ENCODE measurements at places on chromosomes 1 and 21.

GRCh38 chr1:153312570-153313186 is at the start of gene PGLYRP3:
PGLYRP3 (minus strand) TSS chr1:153312952; CDS start chr1:153310665, 2,287 bp downstream.
- DNase-seq = no peak

DNA sequence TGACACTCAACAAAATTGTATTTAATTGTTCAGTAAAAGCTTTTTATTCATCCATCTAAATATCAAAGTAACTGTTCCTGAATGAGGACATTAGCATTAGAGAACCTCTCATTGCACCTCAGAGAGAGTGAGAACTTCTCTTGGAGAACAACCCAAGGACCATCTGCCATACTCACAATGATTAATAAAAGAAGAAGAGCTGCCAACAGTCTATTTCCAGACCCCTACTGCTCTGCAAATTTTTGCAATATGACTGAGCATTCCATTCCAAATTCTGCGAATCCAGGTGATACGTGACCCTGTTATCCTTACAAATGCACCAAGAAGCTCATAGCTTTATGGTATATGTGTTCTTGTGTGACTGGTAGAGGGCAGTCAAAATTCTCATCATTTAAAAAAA is 422.5 kb downstream of the NEGR1 start:
- no peak for DNase-seq

GRCh38 chr1:180267761-180268555 is 37.9 kb downstream of the LHX4 start:
- DNase-seq = no peak

DNA sequence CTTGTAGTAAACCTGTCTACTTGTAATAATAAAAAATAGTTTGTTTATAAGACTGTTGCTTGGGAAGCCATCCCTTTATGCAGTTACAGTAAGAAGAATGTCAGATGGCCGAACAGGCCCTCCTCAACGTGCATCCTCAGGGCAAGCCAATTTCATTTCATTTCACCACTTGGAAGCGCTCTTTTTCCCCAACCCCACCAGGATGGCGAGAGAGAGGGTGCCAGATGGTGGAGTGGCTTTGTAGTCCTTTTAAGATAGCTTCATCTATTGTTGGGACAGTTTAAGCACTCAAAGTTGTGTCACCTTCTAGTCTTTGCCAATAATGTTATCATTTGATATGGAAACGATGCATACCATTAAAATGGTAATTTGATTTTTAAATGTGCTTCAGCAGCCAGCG is 356.3 kb upstream of the CAMK1G start:
- no peak for DNase-seq

GRCh38 chr1:35264871-35265270 is 3.6 kb upstream of the ZMYM4 start:
- DNase-seq = peak; percentile 42

DNA sequence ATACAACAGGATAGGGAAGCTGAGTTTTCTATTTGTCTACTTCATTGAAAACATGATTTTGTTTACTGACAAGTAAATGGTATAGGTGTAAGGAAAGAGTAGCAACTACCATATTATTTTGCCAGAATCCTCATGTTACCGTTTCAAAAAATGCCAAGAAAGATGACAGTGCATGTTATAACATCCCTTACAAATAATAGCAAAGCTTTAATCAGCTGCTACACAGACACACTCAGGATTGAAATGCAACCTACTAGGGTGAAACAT is 331.5 kb downstream of the CHRM3 start:
- DNase-seq = no peak

- DNase-seq = no peak
Measured at GRCh38 chr1:155961937-155962336, 16.4 kb downstream of the ARHGEF2 start.

DNA sequence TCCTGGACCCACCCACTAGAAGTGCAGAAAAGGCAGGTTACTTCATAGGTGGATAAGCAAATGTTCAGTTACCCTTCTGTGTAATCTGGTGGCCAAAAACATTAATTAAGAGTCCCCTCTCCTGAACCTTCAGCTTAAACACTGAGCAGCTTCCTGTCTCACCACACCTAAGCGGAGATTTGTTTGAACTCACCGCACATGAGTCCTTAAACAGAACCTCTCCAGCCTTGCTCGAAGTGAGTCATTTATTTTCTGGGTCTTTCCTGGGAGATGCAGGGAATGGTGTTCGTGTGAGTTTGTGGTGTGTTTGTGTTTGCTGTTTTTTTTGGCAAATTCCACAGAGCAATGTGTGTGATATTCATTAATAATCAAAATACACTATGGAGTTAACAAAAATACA is 7.6 kb upstream of the FNBP1L start:
- DNase-seq = no peak

- DNase-seq = no peak
Measured at GRCh38 chr1:19449454-19450228, 35.7 kb downstream of the CAPZB start.

- DNase-seq = no peak
Measured at GRCh38 chr1:12601700-12602658, 16.0 kb downstream of the DHRS3 start.

GRCh38 chr1:71589005-71589404 is 508.2 kb upstream of the ZRANB2 start:
- no peak for DNase-seq

DNA sequence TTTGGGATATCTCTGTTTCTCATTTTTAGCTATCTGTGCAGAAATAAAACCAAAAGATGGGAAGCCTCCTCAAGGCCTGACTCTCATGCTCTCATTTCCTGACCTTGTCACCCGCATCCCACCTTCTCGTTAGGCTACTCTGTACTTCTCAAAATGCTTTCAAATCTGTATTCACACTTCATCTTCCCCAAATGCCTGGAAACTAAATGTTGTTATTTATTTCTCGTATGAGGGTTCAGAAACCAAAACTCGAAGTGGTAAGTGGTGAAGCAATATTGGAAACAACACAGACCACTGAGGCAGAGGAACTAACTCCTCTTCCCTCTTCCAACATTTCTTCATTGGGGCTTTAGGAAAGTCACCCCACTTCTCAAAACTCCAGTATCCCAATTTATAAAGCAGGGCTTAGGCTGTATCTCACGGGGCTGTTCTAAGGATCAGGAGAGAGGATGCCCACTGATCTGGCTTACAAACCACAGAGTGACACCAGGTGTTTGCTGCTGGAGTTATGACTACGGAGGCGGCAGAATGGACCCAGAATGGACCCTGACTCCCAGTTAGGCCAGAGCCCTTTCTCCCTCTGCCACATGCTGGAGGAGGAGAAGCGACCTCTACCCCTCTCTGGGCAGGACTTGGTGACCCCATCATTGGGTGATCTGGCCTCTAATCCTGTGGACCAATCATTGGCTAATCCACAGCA is 3.5 kb downstream of the SLAMF7 start:
- DNase-seq = no peak

GRCh38 chr1:238396140-238396539 is 505.4 kb upstream of the ZP4 start:
- no peak for DNase-seq

GRCh38 chr21:34754690-34755647 is 86.2 kb downstream of the CLIC6 start:
- DNase-seq = no peak

DNA sequence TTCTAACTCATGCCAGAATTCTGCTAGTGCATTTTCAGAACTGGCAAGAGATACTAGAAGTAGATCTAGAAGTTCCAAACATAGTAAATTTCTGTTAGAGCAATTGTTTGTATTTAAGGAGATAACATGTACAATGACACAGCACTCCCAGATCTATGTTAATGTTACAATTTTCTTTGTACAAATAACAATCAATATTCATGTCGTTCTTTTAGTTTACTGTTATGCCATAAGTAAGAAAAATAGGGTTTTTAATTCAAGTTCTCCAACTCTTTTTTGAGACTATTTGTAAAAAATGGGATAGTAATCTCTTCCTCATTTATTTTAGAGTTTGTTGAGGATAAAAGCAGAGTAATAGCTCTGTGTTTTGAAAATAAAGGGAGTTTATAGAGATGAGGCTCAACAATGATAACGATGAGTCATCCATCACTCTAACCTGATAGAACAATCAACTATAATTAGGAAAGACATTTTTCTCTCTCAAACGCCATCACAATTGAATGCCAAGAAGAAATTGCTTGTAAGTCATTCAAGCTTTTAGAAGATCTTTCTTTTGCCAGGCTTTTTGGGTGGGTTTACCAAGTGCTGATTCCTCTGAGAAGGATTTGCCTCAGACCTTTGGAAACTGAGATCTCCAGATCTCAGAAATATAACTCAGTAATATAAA is 638 bp downstream of the CD84 start:
- no peak for DNase-seq

DNA sequence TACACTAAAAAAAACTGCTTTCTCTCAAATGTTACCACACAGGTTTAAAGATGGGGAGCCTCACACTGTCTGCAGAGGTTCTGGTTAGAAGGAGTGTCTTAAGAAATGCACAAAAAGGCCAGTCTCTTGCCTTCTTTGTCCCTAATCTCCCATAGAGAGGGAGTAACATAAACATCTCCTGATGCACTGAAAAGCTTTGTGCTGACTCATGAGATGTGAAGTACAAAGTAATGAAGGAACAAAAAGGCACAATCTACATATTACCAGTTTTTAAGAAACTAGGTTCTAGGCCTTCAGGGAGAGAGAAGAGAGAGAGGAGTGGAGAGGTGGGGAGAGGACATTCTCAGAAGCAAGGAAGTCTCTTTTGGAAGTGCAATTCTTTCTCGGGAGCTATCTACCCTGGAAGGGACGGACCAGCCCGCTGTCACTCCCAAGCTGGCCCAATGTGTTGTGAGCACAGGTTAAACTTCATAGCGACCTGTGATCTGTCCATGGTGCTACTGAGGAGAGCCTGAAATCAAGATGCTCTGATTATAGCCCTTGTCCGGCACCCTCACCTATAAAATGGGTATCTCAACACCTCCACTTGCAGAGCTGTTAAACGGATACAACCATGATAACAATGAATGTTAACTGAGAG is 458.1 kb downstream of the DISC1 start:
- peak; percentile 44 for DNase-seq
